ENCODE measurements at places on chromosomes 13 and 19.

DNA sequence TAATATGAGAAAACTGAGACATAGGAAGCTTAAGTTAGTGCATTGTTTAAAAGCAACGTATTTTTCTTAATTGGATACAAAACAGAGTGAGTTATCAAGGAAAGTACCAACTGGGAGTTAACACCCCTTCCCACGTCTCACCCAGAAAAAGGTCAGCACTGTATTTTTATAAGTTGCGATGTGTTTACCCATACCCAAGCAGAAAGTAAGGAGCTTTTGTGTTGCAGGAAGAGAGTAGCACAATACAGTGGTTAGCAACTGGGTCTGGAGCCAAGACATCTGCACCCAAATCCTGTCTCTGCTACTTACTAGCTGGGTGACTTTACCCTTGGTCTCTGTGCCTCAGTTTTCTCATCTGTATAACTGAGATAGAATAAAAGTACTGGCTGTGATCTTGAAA lies 34.3 kb downstream of the FAM216B start:
- no peak for DNase-seq

DNA sequence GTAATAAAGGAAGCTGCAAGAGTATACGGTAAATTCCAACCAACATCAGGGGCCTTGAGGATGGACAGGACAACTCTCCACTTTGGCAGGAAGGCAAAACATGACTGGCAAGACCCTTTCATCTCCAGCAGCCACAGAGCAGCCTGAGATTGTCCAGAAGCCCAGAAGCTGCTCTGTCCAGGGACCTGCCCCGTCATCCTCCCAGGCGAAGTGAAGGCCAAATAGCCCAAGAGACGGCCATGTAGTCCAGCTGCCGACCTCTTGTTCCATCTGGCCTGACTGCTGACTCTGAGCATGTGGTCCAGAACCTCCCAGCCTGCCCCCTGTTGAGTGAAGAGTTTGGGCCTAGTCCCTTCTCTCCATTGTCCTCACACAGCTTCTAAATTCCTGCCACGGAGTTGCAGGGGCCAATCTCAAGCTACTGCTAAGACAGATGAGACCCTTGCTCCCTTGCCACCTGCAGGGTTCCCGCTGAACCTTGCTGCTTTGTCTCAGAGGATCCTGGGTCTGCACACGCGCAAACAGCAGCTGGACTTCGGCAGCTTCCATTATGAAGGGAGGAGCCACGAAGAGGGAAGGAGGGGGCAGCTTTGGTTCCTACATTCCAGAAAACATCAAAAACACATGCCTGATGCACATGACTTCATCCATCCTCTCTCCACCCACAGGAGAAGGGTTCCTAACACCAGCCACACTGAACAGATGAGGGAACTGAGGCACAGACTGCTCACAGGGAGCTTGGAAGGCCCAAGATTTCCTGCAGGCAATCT lies 196.9 kb downstream of the KATNAL1 start:
- DNase-seq = no peak

- DNase-seq = no peak
Observed at GRCh38 chr13:111503905-111504695, 183.7 kb downstream of the TEX29 start.

GRCh38 chr13:51849145-51850101 lies 4.4 kb upstream of the TMEM272 start:
- no peak for DNase-seq

DNA sequence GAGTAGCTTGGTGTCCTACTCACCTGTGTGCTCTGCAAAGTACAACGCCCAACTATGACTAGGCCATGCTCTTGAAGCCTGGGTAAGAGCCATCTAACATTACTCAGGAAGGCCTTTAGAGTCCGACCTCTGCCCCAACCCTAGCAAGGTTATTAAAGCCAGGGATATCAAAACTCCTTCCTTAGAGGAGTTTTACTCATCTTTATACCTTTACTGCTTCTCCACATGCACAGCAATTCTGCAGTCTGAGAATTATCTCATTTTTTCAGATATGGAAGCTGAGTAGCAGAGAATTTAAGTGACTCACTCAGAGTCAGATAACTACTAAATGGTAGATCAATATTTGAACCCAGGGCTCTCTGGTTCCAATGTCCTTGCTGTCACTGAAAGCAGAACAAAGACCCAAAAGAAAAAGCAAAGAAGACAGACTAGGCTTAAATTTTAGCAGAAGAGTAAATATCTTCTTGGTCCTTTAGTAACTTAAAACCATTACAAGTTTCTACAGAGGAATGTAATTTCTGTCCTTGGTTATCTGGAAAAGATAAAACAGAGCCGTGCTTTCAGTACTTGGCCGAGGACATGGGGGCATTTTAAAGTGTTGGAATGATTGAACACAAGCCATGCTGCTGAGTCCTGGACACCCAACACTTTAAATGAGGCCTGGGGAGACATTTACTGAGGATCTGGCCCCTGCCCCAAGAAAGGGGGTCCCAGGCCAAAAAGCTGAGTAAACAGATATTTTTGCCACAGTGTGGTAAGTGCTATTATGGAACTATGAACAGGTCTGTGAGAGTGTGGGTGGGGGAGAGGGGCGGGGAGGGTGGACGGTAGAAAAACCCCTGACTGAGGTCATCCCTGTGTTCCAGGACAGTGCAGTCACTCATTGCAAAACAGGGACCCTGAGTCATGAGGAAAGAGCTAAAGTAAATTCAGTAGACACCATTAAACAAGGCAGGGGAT lies 18.4 kb upstream of the KPNA3 start:
- DNase-seq = no peak

- DNase-seq = no peak
Observed at GRCh38 chr19:46447824-46448223, 19.1 kb upstream of the PNMA8C start.

DNA sequence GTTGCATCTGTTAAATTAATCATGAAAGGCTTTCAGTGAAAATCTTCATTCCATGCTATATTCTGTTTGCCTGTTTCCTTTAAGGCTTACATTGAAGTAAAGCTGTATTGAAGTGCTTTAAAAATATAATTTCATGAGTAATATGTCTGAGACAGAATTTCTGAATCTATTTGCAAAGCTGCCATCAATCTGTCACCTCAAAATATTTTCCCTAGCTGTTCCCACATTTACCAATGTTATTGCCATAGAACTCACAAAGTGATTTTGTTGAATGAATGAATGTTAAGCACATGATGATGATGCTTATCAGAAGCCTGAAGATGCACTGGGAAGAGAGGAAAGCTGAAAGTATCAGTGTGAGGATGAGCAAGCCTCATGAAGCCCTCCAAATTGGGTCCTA lies 115.8 kb downstream of the NHLRC3 start:
- no peak for DNase-seq

DNA sequence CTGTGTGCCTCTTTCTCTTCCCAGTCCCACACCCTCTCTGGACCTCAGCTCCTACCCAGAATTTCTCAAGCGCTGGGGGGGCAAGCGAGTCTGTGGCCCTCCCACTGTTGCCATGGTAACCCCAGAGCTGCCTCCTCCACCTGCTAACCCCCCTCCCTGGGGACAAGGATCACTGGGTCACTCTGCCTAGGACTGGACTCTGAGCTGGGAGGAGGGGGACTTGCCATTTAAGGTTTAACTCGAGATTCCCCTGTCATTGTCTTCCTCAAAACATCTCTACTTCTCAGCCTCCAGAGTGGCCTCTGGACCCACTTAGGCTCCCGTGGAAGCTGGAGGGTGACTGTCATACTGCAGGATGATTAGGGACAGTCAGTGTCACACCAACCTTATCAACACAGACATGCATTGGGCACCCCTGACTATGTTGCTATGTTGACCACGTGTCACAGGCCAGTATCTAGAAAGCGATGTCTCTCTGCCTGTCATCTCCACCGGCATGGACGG lies 2.2 kb downstream of the PALM3 start:
- DNase-seq = no peak

GRCh38 chr19:45179072-45179891 lies 698 bp downstream of the BLOC1S3 start:
- DNase-seq = peak; percentile 17

GRCh38 chr13:20197361-20197834 lies 4.7 kb upstream of the GJB2 start:
- peak; percentile 45 for DNase-seq

- no peak for DNase-seq
Observed at GRCh38 chr13:24149246-24150032, 11.1 kb upstream of the SPATA13 start.

DNA sequence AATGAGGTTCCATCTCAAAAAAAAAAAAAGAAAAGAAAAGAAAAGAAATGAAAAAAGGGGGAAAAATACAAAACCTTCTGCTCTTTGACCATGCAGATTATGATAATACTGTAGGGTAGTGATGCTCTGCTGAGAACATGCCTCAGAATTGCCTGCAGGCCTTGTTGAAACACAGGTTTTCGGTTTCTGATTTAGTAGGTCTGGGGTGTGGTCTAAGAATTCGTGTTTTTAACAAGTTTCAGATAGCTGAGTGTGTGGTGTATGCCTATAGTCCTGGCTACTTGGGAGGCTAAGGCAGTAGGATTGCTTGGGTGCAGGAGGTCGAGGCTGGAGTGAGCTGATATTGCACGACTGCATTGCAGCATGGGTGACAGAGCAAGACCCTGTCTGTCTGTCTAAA lies 14.9 kb upstream of the CYP2B6 start:
- DNase-seq = peak; percentile 34

- no peak for DNase-seq
Observed at GRCh38 chr19:47188507-47189033, 42.4 kb downstream of the BBC3 start.

- DNase-seq = peak; percentile 57
Observed at GRCh38 chr19:12769689-12770088, 5.7 kb downstream of the HOOK2 start.

GRCh38 chr13:33152389-33152788 lies 133.2 kb downstream of the STARD13 start:
- DNase-seq = no peak

DNA sequence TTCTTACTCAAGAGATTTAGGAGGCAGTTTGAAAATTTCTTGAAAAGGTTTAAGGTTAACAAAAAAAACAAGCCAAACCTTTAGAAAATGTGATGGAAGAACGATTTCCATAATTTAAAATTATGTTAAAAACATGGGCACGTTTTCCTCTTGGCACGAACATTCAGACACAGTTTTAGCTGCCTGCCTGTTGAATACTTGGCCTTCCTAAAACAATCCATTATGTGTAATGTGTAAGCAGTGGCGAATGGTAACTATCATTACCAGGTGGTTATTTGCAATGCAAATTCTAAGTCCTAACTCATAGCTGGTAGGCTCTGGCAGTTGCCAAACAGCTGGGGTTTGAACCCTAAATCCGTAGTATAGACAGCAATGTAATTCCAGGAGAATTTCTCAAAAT lies 1425.7 kb upstream of the SLC10A2 start:
- no peak for DNase-seq

DNA sequence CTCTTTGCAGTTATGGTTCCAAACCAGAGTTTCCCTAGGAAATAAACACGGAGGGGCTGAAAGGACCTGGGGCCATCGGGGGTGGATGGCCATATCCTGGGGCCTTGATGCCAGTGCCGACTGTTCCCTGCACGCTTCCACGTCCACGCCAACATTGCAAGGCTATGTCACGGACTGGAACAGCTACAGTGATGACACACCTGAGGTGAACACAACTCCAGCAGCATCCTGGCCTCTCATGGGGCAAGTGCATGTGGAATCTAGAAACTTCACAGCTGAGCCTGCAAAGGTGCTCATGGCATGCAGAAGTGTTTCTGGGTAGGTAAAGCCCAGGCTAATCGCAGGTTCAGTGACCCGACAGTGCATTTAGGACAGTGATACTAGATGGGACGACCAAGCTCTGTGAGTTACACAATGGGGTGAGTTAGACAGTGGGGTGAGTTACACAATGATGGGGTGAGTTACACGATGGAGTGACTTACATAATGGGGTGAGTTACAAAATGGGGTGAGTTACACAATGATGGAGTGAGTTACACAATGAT lies 52.0 kb upstream of the GAS6 start:
- DNase-seq = no peak

DNA sequence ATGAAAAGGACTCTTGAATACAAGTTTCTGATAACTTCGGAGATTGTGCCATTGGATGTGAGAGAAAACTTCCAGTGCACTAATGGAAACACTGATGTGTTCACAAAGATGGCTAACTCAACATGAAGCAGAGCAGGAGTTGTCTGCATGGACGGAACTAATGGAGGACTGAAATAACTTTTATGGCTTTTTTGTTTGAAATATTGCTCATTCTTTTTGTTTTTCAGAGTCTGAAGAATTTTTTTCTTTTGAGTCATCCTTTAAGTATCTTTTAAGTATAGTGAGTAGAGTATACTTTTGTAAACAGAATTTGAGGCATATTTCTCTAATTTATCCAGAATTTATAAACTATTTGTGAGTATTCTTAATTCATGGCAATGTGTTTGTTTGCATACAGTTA lies 25.7 kb downstream of the CRYL1 start:
- DNase-seq = no peak

- no peak for DNase-seq
Observed at GRCh38 chr13:40895227-40896184, 106.1 kb downstream of the SLC25A15 start.

DNA sequence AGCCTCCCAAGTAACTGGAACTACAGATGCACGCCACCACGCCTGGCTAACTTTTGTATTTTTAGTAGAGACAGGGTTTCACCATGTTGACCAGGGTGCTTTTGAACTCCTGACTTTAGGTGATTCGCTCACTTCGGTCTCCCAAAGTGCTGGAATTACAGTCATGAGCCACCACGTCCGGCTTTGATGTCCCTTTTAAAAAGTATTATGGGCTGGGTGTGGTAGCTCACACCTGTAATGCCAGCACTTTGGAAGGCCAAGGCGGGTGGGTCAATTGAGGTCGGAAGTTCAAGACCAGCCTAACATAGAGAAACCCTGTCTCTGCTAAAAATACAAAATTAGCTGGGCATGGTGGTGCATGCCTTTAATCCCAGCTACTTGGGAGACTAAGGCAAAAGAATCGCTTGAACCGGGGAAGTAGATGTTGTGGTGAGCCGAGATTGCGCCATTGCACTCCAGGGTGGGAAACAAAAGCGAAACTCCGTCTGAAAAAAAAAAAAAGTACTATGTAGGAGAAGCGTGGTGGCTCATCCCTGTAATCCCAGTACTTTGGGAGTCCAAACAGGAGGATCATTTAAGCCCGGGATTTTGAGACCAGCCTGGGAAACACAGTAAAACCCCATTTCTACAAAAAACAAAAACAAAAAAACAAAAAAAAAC lies 22.8 kb upstream of the ERVV-1 start:
- no peak for DNase-seq

DNA sequence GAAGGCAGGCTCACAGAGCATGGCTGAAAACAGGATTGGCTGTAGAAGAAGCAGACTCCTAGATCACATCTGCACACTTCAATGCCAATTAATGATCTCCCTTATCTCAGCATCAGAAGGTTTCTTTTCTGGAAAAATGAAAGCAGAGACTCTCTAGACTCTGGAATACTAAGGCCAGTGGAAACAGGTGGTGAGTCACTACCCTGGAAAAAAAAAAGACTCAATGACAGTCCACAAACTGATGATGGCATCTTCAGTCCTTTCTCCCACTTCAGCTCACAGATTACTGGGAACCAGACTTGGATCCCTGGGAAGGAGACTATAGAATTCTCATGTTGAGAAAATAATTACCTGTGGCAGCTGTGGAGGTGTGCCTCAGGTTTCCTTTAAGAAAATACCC lies 47.5 kb upstream of the MBNL2 start:
- no peak for DNase-seq
